ENCODE measurements at places on chromosomes 6 and 20.

DNA sequence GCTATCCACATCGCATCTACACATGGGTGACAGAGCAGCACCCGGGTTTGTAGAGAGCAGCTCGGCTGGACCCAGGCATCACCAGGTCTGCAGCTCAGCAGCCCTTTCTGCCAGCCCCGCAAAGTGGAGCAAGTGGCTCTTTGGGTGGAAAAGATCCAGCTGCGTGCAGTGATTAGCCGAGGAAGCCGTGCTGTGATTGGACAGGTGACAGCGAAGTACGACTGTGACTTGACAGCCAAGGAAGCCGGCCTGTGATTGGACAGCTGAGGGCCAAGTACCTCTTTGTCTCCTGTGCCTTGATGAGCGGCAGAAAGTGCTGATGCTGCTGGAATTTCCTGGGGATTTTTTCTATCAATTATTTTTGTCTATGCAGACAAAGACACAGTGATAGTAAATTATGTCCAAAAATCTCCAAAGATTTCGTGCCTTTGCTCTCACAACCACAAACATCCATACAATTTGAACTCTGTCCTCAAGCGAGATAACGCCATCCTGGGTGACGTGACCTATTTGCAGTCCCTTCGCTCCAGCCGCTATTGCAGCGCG lies 62.3 kb upstream of the GPR31 start:
- no peak for DNase-seq

GRCh38 chr20:38554986-38555385 lies 26.0 kb upstream of the ADIG start:
- no peak for DNase-seq

DNA sequence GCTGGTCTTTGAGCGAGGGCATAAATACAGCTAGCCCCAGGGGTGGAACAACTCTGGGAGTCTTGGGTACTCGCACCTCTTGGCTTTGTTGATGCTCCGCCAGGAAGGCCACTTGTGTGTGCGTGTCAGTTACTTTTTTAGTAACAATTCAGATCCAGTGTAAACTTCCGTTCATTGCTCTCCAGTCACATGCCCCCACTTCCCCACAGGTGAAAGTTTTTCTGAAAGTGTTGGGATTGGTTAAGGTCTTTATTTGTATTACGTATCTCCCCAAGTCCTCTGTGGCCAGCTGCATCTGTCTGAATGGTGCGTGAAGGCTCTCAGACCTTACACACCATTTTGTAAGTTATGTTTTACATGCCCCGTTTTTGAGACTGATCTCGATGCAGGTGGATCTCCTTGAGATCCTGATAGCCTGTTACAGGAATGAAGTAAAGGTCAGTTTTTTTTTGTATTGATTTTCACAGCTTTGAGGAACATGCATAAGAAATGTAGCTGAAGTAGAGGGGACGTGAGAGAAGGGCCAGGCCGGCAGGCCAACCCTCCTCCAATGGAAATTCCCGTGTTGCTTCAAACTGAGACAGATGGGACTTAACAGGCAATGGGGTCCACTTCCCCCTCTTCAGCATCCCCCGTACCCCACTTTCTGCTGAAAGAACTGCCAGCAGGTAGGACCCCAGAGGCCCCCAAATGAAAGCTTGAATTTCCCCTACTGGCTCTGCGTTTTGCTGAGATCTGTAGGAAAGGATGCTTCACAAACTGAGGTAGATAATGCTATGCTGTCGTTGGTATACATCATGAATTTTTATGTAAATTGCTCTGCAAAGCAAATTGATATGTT lies 19.2 kb downstream of the IRF4 start:
- DNase-seq, result no peak

DNA sequence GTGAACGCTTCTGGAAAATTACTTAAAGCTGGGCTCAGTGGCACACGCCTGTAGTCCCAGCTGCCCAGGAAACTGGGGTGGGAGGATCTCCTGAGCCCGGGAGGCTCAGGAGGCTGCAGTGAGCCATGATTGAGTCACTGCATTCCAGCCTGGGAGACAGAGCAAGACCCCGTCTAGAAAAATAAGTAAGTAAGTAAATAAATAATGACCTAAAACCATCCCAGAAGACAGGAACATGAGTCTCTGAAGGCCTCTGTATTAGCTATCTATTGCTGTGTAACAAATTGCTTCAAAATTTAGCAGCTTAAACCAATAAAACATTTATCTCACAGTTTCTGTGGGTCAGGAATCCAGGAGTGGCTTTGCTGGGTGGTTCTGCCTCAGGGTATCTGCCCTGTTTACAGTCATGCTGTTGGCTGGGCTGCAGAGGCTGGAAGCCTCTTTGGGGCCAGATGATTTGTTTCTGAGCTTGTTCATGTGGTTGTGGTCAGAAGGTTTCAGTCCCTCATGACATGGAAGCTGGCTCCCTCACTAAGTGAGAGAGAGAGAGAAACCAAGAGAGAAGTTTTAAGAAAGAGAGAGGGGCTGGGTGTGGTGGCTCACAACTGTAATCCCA lies 48.4 kb upstream of the NCOA3 start:
- no peak for DNase-seq

- no peak for DNase-seq
Observed at GRCh38 chr20:57772349-57772964, 62.6 kb upstream of the PMEPA1 start.

DNA sequence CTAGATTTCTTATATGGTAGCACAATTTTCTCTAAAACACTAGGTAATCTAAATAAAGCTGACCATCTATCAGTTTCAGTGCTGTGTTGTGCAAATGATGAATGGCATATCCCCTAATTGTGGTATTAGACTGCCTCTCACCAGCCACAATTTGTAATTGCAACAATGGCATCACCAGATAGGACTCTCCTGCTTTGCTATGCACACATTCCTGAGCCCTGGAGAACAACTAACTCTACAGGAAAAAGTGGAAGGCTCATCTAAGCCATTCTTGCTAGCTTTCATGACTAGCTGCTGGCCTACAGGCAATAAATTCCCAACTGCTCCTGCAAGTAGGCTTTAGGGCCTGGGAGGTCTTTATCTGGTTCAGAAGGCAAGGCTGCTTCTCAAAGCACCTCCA lies 974.1 kb downstream of the EYS start:
- DNase-seq, result no peak

GRCh38 chr6:11288065-11288464 lies 55.6 kb upstream of the NEDD9 start:
- no peak for DNase-seq

- DNase-seq, result no peak
Observed at GRCh38 chr20:24647713-24648112, 178.3 kb downstream of the SYNDIG1 start.

GRCh38 chr6:138393871-138394783 lies 9.9 kb upstream of the HEBP2 start:
- no peak for DNase-seq

GRCh38 chr20:48158014-48158413 lies 372.7 kb upstream of the SULF2 start:
- no peak for DNase-seq

DNA sequence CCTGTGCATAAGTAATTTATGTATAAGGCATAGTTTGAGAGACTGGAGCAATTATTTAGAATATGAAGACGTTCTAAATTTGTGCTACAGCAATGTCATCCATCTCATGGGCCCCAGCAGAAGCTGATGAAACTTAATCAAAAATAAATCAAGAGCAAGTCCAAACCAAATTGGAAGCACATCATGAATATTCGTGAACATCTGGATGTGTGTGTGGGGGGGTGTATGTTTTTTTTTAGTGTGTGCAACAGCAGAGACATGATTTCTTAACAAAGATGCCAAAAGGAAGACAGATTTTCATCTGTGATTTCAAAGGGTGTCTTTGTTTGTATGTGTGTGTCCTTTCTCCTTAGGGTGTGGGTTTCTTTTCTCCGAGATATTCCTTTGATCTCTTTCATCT lies 58.9 kb downstream of the SASH1 start:
- DNase-seq, result no peak

DNA sequence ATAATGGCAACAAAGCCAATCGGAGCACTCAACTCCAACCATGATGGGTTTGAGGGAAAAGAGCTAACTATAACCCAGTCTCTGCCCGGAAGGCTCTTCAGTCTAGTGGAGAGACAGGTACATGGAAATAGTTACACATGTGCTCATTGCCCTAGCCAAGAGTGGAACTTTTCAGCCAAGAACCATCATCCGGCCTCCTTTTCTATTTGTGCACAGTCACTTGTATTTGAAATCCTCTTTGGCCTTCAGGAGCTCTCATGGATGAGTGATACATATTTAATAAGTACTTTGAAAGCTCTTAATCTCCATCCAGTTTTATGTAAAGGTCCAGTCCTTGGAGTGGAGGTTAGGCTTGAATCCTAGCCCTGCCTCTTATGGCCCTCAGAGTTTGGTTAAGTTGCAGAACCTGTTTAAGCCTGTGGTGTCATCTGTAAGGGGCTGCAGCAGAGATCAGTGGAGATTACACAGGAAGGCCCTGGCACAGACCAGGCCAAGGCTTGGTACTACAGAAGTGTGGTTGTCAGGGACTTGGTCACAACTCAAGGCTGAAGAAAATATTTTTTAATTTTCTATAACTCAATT lies 72.3 kb upstream of the SMLR1 start:
- no peak for DNase-seq

GRCh38 chr20:21820045-21820444 lies 114.6 kb downstream of the PAX1 start:
- DNase-seq, result no peak

- DNase-seq, result no peak
Observed at GRCh38 chr6:163974322-163974721, 559.8 kb downstream of the QKI start.

GRCh38 chr6:13334953-13335352 lies 6.6 kb upstream of the TBC1D7 start:
- DNase-seq, result peak; percentile 22

DNA sequence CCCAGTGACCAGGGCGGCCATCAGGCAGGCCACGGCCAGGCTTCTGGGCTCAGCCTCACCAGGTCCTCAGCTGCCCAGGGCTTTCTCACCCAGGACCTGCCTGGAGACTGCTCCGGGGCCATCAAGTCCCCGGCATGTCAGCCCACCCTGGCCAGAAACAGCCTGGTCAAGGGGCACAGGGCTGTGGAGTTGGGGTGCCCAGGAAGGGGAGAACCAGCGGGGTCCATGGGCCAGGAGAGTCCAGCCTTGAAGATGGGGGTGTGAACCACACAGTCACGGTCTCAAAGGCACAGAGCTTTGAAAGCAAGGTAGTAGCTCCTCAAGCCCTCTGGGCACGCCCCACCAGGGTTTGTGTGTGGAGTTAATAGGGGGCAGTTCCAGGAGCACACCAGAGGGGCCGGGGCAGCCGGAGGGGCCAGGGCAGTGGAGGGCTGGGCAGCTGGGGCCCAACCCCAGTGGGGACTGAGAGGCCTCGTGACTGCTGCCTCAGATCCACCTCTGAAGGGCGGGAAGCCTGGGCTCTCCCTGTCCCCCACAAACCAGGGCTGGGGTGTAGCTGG lies 48.0 kb upstream of the BHLHE23 start:
- no peak for DNase-seq

- DNase-seq, result no peak
Observed at GRCh38 chr20:14878676-14879019, 541.2 kb upstream of the FLRT3 start.

GRCh38 chr20:50347284-50348063 lies 156.8 kb downstream of the CEBPB start:
- DNase-seq, result no peak

DNA sequence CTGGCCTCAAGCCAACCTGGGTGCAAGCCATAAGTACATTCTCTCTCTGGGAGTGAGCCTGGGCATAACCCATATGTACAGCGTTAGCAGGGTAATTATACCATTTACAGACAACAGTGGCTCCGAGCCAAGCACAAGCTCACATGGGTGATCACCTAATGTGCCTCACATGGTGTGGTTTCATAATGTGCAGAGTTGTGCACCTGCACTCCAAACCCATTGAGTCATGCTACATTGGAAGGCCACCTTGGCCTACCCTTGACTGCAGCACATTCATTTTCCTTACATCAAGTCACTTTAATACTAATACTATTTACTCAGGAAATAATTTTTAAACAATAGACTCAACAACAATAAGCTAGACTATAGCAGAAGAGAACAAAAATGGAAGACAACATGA lies 194.5 kb upstream of the PLN start:
- no peak for DNase-seq

DNA sequence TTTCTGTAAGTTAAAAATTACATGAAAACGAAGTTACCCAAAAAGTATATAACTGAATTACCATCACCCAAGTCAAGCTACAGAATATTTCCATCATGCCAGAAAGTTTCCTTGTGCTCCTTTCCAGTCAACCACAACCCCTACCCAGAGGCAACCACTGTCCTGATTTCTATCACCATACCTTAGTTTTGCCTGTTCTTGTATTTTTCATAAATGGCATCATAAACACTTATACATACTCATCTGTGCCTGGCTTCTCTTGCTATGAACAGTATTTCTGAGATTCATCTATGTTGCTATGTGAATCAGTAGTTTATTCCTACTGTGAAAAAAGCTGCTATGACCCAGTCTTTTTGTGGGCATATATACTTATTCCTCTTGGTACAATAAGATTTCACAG lies 7.4 kb downstream of the FKBP5 start:
- no peak for DNase-seq

DNA sequence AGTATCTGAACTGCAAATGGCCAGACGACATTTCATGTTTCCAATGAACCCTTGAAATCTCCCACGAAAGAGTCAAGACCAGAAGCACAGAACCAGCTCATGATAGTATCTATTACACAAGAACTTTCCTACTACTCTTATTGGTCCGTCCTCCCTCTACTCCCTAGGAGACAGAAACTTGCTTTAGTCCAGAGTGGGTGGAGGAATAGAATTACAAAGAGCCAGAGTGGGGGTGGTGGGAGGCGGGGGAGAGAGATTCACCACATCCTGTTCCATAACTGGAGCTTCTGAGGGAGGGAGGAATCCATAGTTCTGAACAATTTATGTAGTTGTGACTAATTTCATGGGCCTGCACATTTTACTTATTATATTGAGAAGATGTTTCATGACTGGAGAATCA lies 18.5 kb upstream of the WFDC10A start:
- no peak for DNase-seq

DNA sequence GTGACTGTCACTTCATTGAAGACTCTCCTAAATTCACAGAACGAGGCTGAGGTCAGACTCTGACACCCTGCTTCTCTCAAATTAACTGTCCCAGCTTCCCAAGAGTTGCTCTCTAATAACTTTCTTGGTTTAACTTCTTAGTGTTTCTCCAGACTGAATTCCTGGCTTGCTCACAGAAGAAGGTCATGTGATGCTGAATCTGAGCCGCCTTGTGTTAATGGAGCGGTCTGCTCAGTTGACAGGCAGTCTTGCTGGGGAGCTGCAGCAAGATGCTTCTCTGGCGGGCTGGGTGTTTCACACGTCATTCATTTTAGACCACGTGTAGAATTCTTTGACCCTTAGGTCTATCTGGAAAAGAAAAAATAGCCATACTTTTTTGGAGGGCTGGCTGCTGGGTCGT lies 107.3 kb downstream of the FOXO3 start:
- DNase-seq, result no peak

DNA sequence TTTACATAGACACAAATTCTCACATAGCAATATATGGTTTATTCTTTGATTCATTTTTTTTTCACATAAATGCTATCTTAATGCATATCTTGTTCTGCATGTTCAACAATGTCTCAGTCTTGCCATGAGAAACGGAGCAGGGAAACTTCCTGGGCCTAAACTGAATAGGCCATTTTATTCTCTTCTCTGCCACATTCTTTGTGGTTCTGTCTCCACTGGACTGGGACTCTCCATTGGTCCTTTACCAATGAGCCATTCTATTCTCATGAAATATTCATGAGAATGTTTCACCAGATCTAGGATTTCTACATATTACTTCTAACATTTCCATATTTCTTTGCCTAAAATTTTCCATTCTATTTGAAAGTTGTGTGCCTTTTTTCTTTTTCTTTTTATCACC lies 42.8 kb downstream of the LAMA2 start:
- DNase-seq, result no peak

All from GDM1 (cell line).